Activated CD4-positive, alpha-beta T cell treated with anti-CD3 and anti-CD28 coated beads for 48 hours (primary cell): ENCODE measurements at places on chromosomes 13 and 19.

DNA sequence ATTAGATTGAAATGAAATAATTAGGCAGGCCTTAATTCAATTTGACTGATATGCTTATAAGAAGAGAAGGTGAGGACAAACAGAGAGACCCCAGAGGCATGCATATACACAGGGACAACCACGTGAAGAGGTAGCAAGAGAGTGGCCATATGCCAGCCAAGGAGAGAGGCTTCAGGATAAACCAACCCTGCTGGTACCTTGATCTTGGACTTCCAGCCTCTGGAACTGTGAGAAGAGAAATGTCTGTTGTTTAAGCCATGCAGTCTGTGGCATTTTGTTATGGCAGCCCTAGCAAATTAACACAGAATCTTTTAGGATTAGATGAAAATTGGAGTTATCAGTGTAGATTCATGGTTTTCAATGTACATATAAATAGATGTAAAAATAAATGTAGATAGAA lies 120.1 kb downstream of the KCTD15 start:
- DNase-seq = no peak

DNA sequence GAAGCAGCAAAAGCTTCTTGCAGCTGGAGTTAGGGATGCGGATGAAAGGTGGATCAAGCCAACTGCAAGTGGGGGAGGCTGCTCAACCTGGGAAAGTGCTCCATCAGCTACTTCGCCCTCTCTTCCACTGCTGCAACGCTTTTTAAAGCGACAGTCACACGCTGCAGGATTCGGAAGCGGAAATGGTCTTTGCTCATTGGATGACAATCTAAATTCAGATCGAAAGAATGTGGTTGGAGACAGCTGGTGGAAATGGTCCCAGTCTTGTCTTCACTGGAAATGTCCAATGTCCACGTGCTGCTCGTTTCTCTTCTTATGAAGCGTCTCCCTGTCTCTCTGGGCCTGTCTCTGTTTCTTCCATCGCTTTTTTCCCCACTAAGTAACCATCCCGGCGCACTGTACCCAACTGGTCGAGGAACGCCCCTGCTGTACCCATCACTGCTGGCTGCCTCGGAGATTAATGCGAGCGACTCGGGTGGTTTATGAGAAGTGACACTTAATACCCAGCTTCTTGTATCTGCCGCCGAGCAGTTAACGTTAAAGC lies 2.1 kb upstream of the FGF9 start:
- peak; percentile 10 for DNase-seq

DNA sequence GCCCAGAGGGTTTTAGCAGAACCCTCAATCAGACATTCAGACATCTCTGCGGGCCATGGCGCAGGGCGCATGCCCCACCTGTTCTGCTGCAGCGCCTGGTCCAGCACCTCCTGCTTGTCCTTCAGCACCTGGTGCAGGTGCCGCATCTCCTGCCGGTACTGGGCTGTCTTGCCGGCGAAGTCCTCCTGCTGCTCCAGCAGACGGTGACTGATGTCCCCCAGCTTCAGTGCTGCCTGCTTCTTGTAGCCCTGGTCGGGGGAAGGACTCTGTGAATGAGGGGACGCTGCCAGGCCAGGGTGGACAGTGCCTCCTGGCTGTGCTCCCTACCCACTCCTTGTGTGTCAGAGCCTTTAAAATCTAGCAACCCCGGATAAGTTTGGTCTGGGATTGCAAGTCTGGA lies 12.2 kb upstream of the SLC7A9 start:
- no peak for DNase-seq

DNA sequence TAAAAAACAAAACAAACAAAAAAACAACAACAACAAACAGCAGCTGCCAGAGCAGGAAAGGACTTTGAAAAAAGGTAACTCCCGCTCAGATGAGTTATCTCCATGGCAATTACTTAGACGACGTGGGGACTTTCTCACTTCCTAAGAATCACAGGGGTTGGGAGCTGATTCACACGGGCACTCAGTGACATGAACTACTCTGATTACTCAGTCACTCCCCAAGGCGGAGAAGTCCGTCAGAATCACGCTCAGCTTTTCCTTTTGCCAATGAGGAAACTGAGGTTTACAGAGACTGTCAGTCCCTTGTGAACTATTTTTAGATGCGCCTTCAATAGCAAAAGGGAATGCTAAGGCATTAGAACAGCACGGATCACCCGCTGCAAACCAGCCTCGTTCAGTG lies 32.3 kb upstream of the MATK start:
- DNase-seq = peak; percentile 67

- DNase-seq = peak; percentile 20
Measured at GRCh38 chr13:46575301-46575771, 22.4 kb downstream of the LRCH1 start.

GRCh38 chr13:83281654-83282053 lies 600.6 kb downstream of the SLITRK1 start:
- no peak for DNase-seq

GRCh38 chr13:28865951-28866350 lies 45.8 kb downstream of the MTUS2 start:
- no peak for DNase-seq

- DNase-seq = peak; percentile 19
Measured at GRCh38 chr19:16627193-16627927, 644 bp downstream of the MED26 start.

- DNase-seq = no peak
Measured at GRCh38 chr13:79502859-79503468, 22.0 kb downstream of the NDFIP2 start.

DNA sequence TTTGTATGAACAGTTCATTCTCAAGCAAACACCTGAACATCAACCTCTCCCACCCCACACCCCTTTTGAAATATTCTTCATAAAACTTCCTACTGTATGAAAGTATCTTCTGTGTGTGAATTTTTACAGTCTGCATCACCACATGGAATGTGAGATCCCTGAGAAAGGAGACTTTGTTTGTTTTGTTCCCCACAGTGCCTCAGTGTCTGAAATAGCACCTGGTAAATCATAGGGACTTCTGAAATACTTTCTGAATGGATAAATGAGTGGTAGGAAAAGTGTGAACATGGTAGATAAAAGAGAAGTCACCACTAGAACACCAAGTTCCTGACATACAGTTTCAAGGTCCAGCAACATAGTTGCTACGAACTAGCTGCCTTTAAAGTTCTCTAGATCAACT lies 1071.2 kb downstream of the EFNB2 start:
- DNase-seq = no peak
